ENCODE measurements at places on chromosomes 16 and 17.
A peak's percentile ranks its signal among the peaks of the same experiment; 100 is the strongest.

GRCh38 chr17:78665952-78666920, 89.0 kb upstream of the DNAH17 start:
- DNase-seq: no peak

- no peak for DNase-seq
Observed at GRCh38 chr16:3458852-3459361, 15.4 kb downstream of the NAA60 start.

DNA sequence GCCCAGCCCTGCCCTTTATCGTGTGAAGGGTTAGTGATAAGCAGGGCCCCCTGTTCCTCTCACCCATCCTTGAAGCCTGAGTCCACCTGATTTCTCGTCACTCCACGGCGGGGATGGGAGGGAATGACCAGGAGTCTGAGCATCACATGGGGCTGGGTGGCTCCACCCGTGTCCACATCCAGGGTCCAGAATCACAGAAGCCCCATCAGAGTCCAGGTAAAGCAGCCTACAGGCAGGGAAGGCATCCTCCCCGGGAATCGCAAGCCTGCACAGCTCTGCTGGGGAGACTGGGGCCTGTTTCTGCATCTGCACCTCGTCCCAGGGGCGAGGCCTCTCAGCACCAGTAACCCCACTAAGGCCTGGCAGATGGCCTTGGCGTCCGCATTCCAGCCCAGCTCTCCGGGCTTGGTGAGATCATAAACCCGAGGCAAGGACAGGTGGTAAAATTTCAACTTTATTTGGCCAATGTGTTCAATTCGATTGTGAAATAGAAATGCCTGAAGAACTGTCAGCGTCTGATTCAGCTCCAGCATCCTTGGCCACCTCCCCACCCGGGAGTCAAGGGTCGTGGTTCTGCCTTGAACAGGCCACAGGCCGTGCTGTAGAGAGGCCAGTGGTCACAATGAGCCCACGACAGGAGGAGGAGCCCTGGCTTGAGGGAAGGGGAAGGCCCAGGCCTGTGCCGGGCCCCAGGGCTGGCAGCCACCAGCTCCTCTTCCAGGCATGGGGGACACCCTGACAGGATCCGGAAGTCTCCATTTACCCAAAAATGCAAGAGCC, 8.1 kb upstream of the PPP1R27 start:
- no peak for DNase-seq

GRCh38 chr17:83129676-83130075, 50.3 kb downstream of the METRNL start:
- no peak for DNase-seq

DNA sequence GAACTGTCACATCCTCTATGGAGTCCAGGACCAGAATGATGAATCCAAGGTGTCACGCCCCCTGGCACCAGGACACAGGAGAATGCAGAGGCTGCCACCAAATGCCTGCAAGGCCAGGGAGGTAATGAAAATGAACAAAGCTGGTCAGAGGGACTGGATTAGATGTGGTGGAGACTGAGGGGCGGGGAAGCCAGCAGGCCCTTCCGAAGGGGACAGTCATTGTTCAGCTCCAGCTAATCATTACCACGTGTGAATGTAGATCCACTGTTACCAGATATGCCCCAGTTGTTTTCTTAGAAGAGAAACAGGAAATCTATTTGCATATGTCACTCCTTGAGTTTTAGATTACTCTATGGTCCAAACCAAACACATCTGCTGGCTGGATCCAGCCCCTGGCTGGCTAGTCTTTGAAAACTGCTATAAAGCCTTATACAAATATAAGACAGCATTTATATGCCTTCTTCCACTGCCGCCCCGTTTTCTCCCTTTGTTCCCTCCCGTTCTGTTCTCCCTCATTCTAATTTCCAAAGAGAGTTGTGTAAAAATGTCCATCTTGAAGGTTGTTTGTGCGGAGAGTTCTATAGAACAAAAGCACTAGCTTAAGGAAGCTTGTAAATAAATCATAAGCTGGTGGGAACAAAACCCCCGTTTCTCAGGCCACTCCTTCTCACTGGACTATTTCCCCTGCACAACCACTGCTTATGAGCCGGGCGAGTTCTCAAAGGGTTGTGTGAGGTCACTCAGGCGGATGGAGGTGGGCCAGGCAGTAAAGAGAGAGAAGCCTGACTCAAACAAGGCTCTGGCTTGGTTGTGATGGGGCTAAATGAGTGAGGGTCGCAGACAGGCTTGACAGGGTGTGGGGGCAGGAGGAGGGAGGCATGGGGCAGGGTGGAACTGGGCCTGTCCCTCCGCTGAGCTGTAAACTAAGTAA, 14.2 kb downstream of the CRYM start:
- no peak for DNase-seq

DNA sequence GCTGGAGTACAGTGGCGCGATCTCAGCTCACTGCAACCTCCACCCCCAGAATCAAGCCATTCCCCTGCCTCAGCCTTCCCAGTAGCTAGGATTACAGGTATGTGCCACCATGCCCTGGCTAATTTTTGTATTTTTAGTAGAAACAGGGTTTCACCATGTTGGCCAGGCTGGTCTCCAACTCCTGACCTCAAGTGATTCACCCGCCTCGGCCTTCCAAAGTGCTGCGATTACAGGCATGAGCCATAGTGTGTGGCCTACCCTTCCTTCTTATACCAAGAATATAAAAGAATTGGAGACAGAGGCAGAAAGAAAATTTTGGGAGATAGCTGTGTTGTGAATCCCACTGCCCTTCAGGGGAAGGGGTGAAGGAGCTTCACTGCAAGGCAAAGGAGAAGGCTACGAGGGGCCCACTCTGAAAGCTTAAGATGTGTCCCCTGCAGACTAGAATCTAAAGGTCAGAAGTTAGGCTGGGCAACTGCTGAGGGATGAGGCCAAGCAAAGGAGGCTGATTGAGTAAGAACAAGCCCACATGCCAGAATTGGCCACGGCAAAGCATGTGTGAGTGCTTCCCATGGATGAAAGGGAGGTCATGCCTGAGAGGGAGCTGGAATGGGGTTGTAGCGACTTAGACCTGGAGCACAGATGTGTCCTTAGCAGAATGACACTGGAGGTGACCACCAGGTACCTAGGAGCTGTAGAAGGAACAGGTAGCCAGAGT, 8.4 kb upstream of the CRYBA1 start:
- no peak for DNase-seq

- no peak for DNase-seq
Observed at GRCh38 chr16:89759746-89760340, 38.5 kb downstream of the ZNF276 start.

- no peak for DNase-seq
Observed at GRCh38 chr16:74522160-74522559, 84.8 kb downstream of the GLG1 start.

DNA sequence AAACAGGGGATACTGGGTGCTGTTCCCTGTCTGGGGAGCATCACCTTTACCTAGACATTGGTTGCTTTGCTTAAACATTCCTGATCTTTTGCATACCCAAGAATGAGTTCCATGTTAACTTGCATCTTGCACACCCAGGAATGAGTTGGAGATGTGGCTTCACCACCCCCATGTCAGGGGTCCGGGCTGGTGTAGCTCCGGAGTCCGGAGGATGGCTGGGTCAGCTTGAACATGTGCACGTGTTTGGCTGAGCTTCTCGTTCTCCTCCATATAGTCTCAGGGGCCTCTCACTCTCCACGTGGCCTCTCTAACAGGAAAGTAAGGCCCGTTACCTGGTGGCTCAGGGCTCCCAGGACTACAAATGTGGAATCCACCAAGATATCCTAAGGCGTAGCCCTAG, 18.2 kb upstream of the AMZ2 start:
- DNase-seq: no peak

- DNase-seq: no peak
Observed at GRCh38 chr17:1449412-1449967, 6.5 kb downstream of the CRK start.

- DNase-seq: no peak
Observed at GRCh38 chr17:54029986-54030385, 207.3 kb downstream of the KIF2B start.

DNA sequence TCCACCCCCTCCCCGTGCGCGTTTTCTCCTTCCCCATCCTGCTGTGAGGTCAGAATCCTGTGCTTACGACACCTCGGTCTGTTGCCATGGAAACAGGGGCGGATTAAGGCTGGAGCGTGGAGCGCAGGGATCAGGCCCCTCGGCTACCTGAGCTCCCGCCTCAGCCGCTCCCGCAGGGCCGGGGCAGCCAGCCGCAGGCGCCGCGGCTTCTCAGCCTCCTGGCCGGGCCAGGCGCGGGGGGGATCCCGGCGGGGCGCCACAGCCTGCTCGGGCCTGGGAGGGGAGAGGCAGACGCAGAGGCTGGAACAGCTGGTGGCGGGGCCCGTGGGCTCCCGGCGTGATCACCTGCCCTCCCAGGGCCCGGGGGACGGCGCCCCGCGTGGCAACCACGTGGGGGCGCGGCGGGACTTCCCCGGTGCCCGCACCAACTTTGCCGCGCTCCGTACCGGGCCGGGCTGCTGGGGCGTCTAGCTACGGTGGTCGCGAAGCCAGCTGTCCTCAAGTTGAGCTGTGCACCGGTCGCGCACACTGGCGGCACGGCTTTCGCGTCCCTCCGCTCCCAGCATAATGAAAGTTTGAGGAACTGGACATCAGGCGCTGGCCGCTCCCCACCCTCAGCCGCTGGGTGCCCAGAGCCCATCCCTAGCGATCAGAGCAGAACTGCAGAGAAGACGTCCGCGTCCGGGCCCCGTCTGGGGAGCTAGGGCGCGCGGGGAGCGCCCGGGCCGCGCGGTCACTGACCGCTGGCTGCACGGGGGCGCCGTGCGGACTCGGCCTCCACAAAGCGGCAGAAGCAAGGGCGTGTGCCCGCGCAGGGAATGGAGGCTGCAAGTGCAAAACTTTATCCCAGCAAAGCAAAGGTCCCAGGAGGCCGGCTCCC, 1.2 kb downstream of the RTN4RL1 start:
- DNase-seq: no peak

- no peak for DNase-seq
Observed at GRCh38 chr17:22409160-22409751, 716.9 kb downstream of the KCNJ18 start.

DNA sequence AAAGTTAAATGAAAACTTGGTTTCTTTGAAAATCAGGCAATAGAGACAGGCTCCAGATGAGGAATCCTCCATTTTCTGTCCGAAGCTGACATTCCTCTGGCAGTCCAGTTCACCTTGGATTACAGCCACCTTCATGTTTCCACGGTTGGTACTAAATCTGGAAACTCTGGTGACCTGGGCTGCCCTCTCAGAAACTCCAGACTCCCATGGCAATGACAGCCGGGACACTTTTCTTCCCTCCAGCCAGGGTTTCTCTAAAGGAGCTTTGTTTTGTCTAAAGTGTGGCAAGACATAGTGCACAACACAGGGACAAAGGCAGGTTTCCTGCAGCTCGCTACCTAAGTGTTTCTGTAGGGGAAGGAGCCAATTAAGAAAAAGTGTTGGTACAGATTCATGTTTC, 36.0 kb downstream of the CLUAP1 start:
- DNase-seq: no peak

GRCh38 chr16:9050102-9050830, 41.2 kb upstream of the HAPSTR1 start:
- no peak for DNase-seq

- DNase-seq: no peak
Observed at GRCh38 chr17:35252651-35253050, 9.8 kb downstream of the SLFN5 start.

- DNase-seq: peak; percentile 8
Observed at GRCh38 chr17:3551189-3551588, 6.4 kb downstream of the TRPV3 start.

GRCh38 chr17:38727736-38728135, 2.4 kb upstream of the CISD3 start:
- no peak for DNase-seq

- DNase-seq: no peak
Observed at GRCh38 chr17:72590382-72590781, 469.6 kb downstream of the SOX9 start.

- DNase-seq: no peak
Observed at GRCh38 chr17:73251871-73252270, 9.8 kb downstream of the CPSF4L start.

DNA sequence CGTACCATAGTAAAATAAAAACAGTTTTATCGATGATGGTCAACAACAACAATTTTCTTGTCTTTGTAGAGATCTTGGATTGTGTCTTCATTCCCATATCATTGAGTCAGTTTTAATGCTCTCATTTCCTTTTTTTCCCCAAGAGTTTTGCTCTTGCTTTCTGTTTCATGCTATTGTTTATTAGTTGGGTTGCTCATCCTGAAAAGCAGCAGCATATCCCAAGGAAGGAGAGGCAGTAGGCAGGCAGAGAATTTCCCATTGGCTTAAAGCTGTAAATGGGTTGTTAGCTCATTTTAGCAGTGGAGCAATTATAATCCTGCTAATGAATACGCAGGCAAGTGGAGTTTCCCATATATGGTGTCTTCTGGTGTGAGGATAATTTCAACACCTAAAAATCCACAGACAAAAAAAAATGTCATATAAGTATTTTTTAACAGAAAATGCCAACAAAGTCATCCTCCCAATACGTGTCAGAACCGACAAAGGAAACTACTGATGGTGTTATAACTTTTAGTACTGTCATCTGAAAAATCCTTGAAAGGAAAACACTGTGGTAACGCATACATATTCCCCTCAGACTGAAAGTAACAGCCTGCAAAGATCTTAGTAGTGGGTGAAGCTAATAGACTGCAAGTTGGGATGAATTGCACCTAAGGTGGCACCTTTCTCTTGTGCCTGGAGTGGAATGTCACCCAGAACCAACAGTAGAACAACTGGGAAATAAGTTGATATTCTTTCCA, 218.3 kb downstream of the FTO start:
- no peak for DNase-seq

DNA sequence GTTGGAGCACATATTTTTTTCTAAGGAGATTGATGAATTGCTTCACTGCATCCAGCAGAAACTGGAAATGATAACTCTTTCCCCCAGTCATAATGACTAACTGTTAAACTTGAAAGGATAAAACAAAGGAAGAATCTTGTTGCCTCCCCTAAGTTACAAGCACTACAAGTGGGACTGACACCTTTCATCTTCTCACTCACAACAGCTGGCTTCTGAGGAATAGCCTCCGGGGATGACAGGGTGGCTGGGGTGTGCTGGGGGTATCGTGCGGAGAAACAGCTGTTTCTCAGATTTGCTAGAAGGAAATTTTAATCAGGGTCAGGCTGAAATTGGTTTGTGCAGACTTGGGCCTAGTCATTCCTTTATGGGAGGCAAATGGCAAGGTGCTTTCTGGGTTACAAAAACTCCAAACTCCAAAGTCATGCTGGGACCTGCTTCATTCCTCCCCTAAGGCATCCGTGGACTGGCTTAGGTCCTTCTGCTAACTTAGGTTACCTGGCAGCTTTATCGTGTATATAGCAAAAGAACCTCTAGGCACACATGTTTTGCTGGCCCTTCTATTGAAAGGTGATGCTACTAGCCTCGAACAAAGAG, 557.2 kb downstream of the TOX3 start:
- DNase-seq: no peak
